NCI-H1436 treated with DMSO at 0.1 percent for 48 hours (cell line): ENCODE measurements at places on chromosomes 3 and 15.

GRCh38 chr3:112027826-112028225, 6.7 kb upstream of the TMPRSS7 start:
- no peak for DNase-seq

- DNase-seq, result no peak
Measured at GRCh38 chr3:184789314-184789998, 22.5 kb upstream of the VPS8 start.

- DNase-seq, result no peak
Measured at GRCh38 chr15:88512078-88512477, 34.4 kb downstream of the DET1 start.

- no peak for DNase-seq
Measured at GRCh38 chr3:49406571-49407565, 4.9 kb downstream of the RHOA start.

DNA sequence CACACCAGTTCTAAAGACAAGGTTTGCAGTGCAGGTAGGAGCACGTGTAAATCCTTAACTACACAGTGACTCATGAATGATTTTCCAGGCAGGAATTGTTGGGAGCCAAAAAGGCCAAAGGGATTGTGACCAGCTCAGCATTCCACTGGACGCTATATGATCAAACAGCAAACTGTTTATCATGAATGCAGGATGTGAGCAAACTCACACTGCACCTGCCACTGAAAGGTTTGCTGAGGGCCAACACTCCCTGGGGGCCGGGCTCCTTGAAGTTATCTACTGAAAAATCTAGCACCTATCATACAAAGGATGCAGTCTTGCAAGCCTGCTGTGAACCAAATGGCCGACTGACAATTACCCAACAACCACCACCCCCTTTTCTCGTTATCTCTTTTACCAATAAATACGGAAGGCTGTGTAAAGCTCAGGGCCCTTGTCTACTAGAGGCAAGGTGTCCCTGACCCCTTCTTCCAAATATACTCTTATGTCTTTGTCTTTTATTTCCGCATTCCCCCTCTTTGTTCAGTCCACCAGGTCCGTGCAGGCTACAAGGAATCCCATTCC, 11.5 kb upstream of the DNASE1L3 start:
- no peak for DNase-seq

GRCh38 chr15:80920271-80920699, 69.3 kb downstream of the MESD start:
- no peak for DNase-seq

- DNase-seq, result no peak
Measured at GRCh38 chr3:53023072-53023823, 22.6 kb downstream of the SFMBT1 start.

- DNase-seq, result no peak
Measured at GRCh38 chr3:73480187-73480672, 144.5 kb downstream of the PDZRN3 start.

DNA sequence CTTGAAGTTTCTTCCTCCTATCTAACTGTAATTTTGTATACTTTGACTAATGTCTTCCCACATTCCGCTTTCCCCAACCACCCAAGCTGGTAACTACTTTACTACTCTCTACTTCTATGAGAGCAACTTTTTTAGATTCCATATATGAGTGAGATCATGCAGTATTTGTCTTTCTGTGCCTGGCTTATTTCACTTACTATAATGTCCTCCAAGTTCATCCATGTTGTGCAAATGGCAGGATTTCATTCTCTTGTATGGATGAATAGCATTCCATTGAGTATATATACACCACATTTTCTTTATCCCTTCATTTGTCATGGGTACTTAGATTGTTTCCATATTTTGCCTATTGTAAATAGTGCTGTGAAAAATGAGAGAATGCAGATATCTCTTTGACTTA, 78.5 kb upstream of the CCNL1 start:
- no peak for DNase-seq

GRCh38 chr3:135229018-135229495, 434.0 kb downstream of the EPHB1 start:
- peak; percentile 99 for DNase-seq

- DNase-seq, result no peak
Measured at GRCh38 chr15:54577476-54578250, 599.4 kb downstream of the UNC13C start.

DNA sequence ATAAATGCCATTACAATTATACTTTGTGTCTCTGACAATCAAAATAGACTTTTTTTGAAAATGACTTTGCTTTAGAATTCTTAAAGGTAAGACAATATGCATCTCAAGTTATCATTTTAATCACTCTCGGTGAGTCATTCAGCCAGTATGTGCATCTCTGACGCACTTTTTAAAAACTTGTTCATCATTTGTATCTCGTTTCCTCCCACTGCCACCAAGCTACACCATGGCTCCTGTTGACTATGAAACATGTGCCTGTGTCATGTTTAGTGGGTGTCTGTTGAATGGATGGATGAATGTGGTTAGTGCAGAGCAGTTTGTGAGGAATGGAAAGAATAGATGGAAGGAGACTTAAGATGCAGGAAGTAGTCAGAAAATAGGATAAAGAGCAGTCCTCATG, 68.6 kb downstream of the ARPP21 start:
- no peak for DNase-seq
